Gastroesophageal sphincter (tissue), 4 donors: ENCODE measurements at places on chromosomes 5 and 9.
A peak's percentile ranks its signal among the peaks of the same experiment; 100 is the strongest.

GRCh38 chr9:13942695-13943094 lies 371.2 kb downstream of the NFIB start:
- peak; percentile 84 for ATAC-seq

DNA sequence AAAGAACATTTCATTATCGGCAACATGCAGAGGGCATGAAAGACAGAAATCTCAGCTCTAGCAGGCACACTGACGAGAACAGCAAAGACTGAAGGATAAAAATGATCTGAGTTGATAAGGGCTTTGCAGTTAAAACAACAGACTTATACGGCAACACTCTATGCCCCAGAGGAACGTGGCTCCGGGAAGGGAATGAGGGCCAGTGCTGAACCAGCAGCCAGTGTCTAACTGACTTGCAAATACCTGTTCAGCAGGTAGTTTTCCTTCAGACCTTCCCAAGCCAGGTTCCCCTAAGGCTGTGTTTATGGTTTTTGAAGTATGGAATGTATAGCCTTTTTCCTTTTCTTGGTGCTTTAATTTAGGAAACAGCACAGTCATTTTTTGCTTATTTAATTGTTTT lies 121.3 kb upstream of the CDH18 start:
- no peak for ATAC-seq

DNA sequence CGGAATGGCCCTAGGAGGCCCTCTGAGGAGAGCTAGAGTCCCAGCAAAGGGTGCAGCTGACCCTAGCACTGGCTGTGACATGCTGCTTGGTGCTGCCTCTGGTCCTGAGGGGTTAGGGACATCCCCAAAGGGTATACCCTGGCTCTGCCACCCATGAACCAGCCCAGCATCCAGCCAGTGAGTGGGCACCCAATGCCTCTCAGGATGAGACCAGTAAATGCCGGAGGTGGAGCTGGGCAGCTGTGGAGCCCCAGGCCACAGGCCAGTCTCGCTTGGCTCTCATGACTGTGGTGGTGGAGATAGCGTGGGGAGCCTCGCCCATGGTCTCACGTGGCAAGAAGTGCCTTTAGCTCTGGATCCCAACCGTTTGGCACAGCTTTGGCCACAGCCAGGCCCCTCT lies 3.7 kb upstream of the CEL start:
- ATAC-seq: no peak

GRCh38 chr5:89904442-89904841 lies 505.1 kb downstream of the CETN3 start:
- no peak for ATAC-seq

GRCh38 chr5:102290004-102290403 lies 6.1 kb downstream of the SLCO4C1 start:
- no peak for ATAC-seq

- ATAC-seq: no peak
Measured at GRCh38 chr5:52077941-52078815, 694.9 kb downstream of the ISL1 start.

DNA sequence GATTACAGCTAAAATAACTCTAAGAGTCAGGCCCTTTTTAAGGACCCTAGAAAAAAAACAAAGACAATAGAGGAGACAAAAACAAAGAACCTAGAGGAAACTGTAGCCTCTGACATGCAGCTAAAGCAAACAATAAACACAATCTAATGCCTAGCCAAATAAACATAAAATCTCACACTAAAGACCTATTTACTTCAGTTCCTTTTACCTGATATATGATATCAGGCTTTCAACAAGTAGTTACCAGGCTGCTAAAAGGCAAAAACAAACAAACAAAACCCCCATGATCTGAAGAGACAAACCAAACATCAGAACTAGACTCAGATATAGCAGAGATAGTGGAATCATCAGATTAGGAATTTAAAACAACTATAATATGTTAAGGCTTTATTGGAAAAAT lies 226.5 kb upstream of the POU5F2 start:
- ATAC-seq: no peak

DNA sequence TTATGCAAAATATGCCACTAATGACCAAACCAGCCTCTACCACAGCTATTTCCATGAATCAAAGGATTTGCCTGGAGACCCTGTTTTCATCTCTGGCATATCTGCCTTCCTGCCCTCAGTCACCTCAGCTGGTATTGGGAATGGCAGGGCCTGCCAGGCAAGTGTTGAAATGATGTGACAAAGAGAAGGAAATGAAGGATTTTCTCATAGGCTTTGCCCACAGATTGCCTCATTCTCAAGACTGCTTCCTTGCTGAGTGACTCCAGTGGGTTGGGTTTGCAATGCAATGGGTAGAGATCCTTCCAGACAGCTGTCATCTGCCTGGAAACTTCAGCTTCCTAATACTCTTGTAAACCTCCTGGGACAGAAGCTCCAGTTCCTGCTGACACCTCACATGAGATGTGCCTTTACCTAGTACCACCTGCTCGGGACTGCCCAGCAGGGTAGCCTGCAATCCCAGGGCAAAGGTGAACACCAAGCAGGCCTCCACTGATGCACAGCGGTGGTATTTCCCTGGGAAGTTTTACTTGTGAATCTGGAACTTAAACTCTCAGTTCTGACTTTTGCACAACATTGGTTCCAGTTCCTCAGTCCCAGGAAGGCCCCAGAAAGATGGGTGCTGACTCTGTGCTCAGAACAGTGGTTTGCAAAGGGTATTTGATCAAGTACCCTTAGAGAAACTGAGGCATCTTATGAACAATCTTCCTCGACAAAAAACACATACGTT lies 64.8 kb upstream of the SLC1A1 start:
- ATAC-seq: peak; percentile 51

GRCh38 chr5:132428484-132429462 lies 59.3 kb downstream of the SLC22A5 start:
- peak; percentile 60 for ATAC-seq

GRCh38 chr5:157106630-157107461 lies 2.0 kb downstream of the HAVCR2 start:
- ATAC-seq: peak; percentile 19

DNA sequence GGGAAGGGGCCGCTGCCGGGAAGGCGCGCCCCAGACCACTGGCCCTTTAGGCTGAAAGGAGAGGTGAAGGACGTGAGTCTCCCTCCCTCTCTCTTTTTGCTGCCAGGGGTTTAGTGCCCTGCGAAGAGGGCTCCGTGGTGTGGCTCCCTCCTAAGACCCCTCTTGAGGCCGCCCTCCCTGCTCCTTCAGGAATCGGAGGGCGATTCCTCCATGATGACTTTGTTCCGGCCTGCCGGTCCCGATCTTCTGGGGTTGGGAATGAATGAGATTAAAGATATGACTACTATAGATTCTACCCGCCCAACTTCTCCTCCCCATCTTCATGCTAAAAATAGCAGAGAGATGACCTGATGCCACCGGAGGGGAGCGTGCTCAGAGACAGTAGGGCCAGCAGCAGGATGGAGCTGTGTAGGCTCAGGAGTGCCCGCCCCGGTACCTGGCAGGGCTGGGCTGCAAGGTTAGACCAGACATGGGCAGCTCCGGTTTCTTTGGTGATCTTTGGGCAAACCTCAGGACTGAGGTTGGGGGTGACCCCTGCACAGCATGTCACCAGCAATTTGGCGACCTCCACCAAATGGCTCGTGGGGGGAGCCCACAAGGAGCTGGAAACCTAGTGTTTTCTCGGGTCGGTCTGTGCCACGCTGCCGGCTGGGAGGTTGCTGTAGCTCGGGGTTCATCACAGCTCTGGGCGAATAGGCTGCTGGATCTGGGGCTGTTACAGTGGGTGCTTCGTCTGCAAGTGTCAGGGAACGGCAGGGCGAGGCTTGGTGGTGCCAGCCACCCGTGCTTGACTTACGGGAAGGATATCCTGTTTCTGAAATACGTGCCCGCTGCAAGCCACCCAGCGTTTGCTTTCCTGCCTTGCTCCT lies 1.7 kb downstream of the OLFM1 start:
- ATAC-seq: no peak

DNA sequence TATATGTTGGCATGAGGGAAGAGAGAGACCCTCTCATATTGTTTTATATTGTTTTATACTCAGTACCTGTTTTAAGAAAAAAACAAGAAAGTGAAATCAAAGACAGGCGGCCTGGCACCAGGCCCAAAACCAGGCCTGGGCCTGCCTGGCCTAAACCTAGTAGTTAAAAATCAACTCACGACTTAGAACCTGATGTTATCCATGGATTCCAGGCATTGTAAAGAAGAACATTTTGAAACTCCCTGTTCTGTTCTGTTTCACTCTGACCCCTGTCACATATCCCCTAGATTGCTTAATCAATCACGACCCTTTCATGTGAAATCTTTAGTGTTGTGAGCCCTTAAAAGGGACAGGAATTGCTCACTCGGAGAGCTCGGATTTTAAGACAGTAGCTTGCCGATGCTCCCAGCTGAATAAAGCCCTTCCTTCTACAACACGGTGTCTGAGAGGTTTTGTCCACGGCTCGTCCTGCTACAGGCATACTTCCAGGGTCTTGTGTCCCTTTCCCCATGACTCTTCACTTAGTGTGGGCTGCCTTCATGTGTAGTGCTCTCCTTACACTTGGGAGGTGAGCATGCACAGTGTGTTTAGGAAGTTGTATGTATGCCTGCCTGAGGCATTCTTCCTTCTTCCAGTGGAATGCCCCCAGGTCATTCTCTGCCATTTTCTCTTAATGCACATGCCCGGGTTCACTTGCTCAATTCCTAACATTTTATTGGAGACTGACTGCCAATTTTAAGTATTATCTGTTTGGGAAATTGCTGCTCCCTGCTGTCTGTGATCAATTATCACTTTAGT lies 17.8 kb downstream of the TBCA start:
- ATAC-seq: no peak

GRCh38 chr5:6386271-6386670 lies 7.9 kb upstream of the MED10 start:
- no peak for ATAC-seq

- ATAC-seq: no peak
Measured at GRCh38 chr5:133247151-133247709, 195.4 kb downstream of the HSPA4 start.

GRCh38 chr5:108384741-108385140 lies 2.8 kb upstream of the FBXL17 start:
- ATAC-seq: no peak

DNA sequence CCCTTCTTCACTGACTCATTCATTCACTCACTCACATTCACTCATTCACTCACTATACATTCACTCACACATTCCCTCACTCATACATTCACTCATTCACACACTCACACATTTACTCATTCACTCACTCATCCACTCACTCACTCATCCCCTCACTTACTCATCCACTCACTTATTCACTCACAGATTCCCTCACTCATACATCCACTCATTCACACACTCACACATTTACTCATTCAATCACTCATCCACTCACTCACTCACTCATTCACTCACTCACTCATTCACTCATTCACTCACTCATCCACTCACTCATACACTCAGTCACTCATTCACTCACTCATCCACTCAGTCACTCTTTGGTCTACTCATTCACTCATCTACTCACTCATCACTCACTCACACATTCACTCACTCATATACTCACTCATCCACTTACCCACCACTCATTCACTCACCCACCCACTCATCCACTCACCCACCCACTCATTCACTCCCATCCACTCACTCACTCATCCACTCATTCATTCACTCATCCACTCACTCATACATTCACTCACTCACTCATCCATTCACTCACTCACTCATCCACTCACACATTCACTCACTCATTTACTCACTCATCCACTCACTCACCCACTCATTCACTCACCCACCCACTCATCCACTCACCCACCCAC lies 27.2 kb downstream of the WNK2 start:
- ATAC-seq: no peak

GRCh38 chr5:138264183-138264582 lies 10.2 kb downstream of the GFRA3 start:
- ATAC-seq: no peak

- no peak for ATAC-seq
Measured at GRCh38 chr5:31427013-31427723, 104.7 kb downstream of the DROSHA start.

DNA sequence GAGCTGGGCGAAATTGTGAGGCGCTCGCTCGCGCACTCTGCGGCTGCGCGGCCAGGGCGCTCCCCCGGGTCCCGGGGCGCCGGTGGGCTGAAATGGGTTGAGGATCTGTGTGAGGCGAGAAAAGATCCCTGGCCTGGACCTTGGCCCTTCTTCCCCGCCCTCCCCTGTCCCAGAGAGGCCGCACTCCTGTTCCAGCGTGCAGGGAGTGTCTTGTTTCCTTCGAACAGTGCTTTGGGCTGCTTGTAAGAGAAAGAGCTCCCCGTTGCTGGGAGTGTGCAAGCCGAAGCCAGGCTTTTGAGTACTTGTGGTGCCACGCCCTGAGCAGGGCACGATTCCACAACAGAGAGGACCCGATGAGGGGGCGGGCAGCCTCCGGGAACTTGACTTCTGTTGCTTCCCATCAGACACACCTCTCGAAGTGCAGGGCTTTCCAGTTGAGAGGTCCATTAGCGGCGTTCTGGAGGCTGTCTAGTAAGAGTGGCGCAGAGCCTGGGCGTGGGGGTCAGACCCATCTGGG lies 535 bp downstream of the DOLPP1 start:
- ATAC-seq: no peak

- no peak for ATAC-seq
Measured at GRCh38 chr9:131657456-131657855, 82.4 kb downstream of the RAPGEF1 start.

- no peak for ATAC-seq
Measured at GRCh38 chr5:109654455-109654854, 35.3 kb upstream of the MAN2A1 start.

DNA sequence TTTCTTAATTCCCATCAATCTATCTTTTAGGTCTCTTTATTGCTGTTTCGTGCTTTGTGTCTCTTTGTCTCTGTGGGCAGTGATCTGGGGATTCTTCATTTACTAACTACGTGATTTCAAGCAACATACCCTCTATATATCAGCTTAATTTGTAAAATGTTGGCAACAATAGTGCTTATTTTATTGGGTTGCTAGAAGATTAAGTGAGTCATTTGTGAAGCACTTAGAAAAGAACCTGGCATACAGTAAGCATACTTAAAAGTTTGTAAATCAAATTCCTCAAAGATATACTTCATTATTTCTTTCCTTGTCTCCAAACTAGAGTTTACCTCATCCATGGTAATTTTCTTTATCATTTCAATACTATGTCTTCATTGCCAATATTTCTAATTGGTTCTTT lies 669.7 kb downstream of the MAT2B start:
- no peak for ATAC-seq

DNA sequence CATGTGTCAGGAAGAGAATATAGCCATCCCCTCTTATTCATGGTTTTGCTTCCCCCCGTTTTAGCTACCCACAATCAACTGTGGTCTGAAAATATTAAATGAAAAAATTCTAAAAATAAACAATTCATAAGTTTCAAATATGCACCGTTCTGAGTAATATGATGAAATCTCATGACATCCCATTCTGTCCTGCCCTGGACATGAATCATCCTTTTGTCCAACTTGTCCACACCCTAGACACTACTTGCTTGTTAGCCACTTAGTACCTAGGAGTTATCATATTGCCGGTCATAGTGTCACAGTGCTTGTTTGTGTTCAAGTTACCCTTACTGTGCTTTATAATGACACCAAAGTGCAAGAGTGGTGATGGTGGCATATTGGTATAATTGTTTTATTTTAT lies 113.5 kb downstream of the CAAP1 start:
- ATAC-seq: no peak
